Spinal cord (tissue), 10 donors: ENCODE measurements at places on chromosomes 6 and 20. TPM values are rescaled to one million over a fixed set of nuclear protein-coding genes. Genes with fewer than 3 reads are reported as not detected.

The C6orf141 gene
- total RNA-seq = 1.3 TPM

The ECT2L gene
- 0.99 TPM for total RNA-seq

The MRAP2 gene
- total RNA-seq = 17.3 TPM

The SLC22A3 gene
- total RNA-seq = 49.4 TPM

The KIAA1755 gene
- total RNA-seq = 51.5 TPM

The HLA-DQA2 gene
- total RNA-seq = 0.17 TPM

The SPEF1 gene
- 2.8 TPM for total RNA-seq
